Mammary epithelial cell (primary cell): ENCODE measurements at places on chromosomes 13 and 19. TPM values are rescaled to one million over a fixed set of nuclear protein-coding genes. Genes with fewer than 3 reads are reported as not detected.

Gene GRK1
- total RNA-seq: 0.50 TPM

Gene EBI3
- not detected in 2 replicates for total RNA-seq

Gene CEACAM7
- not detected for total RNA-seq

Gene ZNF562
- total RNA-seq: 42.8 TPM

Gene PSPN
- 0.94 and 0.96 TPM in 2 replicates for total RNA-seq

Gene PBX4
- total RNA-seq: 1.2 TPM

Gene CLDN10
- 0.17 TPM for total RNA-seq

Gene TGFBR3L
- total RNA-seq: 1.2 TPM

Gene KCNRG
- 1.7 TPM for total RNA-seq

Gene VSTM2B
- total RNA-seq: not detected in 2 replicates

Gene RAB3A
- total RNA-seq: 0.33 TPM

Gene PEX11G
- total RNA-seq: 5.7 TPM

Gene ZNF112
- total RNA-seq: 4.7 TPM in 2 replicates

Gene CLN5
- 17.6 and 24.0 TPM in 2 replicates for total RNA-seq

Gene CEACAM5
- total RNA-seq: not detected in 2 replicates

Gene TMEM38A
- total RNA-seq: 6.3 TPM

Gene ALKBH6
- total RNA-seq: 16.2 TPM

Gene ZNF91
- total RNA-seq: 43.7 TPM

Gene PMIS2
- not detected for total RNA-seq

Gene ACP7
- 3.3 TPM for total RNA-seq
